Stimulated activated CD8-positive, alpha-beta memory T cell treated with anti-CD3 and anti-CD28 coated beads, Interleukin-7, amount 100 ng/mL, for 1 hour (primary cell): ENCODE measurements at places on chromosomes 2 and 18.

- DNase-seq: no peak
Observed at GRCh38 chr2:35864141-35864540, 491.4 kb upstream of the CRIM1 start.

DNA sequence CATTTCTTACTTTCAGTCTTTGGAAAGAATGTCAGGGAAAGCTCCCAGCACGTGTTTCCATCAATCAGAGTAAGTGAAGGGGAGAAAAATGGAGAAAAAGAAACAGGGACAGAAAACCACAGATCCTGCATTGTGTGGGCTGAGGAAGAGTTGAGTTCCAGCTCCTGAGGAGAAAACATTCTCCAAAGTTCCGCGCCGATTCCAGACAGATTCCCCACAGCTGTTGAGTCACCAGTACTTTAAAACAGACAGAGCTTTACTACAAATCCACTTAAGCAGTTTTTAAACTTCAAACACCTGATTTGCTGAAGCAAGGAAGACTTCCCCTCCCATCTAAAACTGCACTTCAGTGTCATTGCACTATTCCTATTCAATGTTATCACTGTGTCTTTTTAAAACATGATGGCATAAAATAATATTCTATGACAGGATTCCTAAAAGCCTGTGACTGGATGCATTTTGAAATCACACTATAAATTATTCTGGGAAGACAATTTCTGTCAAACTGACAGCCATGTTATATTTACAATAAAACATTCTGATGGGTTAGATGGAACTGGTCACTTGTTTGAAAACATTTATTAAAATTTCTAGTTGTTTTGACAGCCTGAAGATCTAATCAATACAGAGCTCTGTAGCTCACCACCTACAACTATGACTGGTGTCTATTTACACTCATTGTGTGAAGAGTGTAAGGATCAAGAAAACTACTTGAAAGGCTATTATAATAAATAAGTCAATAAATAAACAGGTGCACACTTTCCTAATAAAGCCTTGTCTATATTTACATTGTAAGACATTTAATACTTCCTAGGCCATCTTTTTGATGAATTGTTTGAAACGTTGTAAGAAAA is 40.9 kb downstream of the TCF4 start:
- no peak for DNase-seq

- DNase-seq: no peak
Observed at GRCh38 chr2:235293061-235293460, 200.8 kb upstream of the AGAP1 start.

GRCh38 chr18:47777626-47778025 is 152.8 kb downstream of the SMAD2 start:
- no peak for DNase-seq

- DNase-seq: no peak
Observed at GRCh38 chr2:44051593-44052347, 56.0 kb upstream of the LRPPRC start.

- no peak for DNase-seq
Observed at GRCh38 chr18:10228326-10228725, 226.1 kb upstream of the APCDD1 start.
